ENCODE measurements at places on chromosomes 11 and 22.

DNA sequence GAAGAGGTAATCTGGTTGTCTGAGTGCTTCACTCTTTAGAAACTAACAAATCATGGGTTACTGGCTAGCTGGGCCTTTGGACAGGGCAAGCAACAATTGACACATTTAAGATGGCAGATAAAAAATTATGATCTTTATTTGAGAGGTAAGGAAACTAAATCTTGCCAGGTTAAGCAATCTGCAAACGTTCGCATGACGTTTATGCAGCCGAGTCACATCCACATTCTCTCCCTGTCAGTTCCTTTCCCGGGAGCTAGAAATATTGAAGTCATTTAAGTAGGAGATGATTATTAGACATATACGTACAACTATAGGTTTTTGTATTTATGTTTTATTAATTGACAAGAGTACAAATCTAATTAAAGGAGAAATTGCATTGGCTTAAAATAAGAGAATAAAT lies 57.4 kb upstream of the RCN1 start:
- DNase-seq: no peak

DNA sequence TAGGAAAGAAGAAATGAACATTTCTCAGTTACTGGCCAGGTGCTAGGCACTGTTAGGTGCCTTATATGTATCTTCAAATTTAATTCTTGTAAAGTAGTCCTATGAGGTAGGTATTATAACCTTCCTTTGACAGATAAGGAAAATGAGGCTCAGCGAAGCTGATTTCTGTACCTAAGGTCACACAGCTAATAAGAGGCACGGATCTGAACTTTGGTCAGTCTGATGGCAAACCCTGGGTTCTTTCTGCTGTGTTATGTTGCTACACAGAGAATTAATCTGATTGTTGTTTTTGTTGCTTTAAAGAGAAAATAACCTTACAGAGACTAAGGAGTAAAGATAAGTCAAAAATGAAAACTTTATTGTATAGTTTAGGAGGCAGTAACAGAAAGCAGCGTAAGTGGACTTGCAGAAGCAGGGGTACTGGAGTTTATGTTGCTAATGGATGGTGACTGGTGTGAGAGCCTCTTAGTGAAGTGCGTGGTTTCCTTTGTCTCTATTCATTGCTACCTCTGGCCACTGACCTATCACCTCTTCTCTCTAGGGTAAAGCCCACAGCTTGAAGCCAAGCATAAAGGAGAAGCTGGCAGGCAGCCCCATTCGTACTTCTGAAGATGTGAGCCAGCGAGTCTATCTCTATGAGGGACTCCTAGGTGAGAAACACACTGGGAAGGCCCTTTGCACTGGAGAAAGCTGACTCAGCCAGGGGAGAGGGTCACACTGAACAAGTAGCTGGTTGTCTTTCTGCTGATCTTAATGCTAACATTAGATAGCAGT lies 38.3 kb downstream of the MADD start:
- no peak for DNase-seq

- no peak for DNase-seq
Observed at GRCh38 chr22:30182815-30183214, 63.7 kb downstream of the LIF start.

DNA sequence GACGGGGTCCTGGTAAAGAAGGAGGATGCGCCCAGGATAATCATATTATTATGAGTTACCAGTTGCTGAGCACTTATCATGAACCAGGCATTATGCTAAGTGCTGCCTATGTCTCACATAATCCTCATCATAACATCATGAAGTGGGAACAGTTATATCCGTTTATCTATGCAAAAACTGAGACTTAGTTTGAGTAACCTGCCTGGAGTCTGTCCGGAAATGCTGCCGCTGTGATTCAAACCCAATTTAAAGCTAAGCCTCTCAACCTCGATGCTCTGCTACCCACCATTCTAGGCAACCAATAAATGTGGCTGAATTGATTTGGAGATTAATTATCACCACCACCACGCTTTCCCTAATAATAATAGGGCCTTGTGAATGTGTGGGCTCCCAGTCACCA lies 111.5 kb upstream of the CLMP start:
- DNase-seq: no peak

DNA sequence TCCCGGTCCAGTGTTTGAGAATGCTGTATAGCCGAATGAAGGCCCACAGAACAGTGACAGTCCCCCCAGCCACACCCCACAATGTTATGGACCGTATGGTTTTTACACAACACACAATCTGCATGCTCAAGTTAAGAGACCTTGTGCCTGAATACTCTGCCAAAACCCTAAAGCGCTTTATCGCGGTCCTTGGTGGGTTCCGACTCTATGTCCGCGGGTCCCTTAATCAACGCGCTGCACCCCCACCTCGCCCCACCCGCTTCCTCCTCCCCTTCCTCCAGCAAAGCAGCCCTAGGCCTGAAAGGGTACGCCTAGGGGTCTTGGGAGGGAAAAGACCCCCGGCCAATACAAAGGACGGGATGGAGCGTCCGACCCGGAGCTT lies 442 bp downstream of the COPB1 start:
- DNase-seq: peak; percentile 52

DNA sequence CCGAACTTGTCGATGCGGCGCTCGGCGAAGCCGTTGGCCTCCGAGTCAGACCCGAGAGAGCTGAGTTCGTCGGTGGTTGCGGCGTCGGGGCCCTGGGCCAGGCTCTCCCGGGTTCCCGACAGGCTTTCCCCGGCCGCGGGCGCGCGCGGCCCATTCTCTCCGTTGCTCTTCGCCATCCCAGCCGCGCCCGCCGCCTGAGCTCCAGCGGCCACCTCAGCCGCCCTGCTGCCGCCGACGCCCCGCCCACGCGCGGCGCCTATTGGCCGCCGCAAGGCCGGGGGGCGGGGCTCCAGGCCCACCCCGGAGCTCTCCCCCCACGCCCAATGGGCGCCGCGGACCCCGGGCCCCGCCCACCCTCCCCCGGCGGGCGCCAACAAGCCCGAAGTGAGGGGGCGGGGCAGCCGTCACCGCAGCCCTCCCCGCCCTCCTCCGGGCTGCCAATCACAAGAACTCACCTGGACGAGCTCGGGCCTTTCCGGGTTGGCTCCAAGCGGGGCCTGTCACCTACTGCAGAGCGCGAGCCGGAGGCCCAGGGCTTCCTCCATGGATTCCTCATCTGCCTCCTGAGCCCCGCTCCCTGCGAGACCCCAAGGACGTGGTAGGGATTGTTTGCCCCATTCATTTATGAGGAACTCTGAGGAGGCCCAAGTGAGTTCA lies at the start of gene TBC1D10A:
Gene TBC1D10A, minus strand, starts transcription at position 236 of the 657 bp plus-strand sequence. Its CDS starts 60 bp downstream, at position 176.
- DNase-seq: peak; percentile 65

- no peak for DNase-seq
Observed at GRCh38 chr11:75351791-75352587, 528 bp upstream of the ARRB1 start.

- no peak for DNase-seq
Observed at GRCh38 chr11:3920148-3920852, 64.8 kb downstream of the STIM1 start.

GRCh38 chr11:47628026-47628425 lies 14.3 kb downstream of the MTCH2 start:
- DNase-seq: no peak

DNA sequence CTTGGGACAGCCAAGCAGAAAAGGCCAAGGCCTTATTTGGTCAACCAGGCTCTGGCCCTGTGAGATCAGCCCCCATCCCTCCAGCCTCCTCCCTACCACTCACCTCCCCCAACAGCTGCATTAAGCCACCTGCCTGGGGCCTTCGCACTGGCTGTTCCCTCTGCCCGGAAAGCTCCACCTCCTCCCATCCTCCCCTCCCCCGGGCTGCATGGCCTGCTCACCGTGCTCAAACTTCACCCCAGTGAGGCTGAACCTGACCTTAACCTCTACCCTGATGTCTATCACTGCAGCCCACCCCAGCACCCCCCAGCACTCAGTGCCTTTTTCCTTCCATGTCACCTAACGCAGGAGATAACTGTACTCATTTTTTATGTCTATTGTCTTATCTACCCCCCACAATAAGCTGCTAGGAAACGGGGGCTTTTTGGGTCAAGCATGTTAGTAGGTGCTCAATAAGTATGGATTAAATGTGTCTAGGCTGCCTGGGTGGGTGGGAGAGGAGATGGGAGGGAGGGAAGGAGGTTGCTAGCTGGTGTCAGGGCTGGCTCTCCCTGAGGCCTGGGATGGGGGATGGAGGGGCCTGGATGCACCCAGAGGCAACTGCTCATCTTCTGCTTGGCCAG lies 912 bp downstream of the PTPRCAP start:
- no peak for DNase-seq

DNA sequence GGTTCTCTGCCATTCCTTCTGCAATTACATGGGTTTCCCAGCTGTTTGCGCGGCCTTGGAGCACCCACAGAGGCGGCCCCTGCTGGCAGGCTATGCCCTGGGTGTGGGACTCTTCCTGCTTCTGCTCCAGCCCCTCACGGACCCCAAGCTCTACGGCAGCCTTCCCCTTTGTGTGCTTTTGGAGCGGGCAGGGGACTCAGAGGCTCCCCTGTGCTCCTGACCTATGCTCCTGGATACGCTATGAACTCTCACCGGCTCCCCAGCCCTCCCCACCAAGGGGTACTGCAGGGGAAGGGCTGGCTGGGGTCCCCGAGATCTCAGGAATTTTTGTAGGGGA lies 2.6 kb downstream of the RCE1 start:
- DNase-seq: no peak

- DNase-seq: no peak
Observed at GRCh38 chr11:100870138-100870537, 183.1 kb downstream of the ARHGAP42 start.

- no peak for DNase-seq
Observed at GRCh38 chr11:44851496-44851895, 99.2 kb downstream of the TP53I11 start.

DNA sequence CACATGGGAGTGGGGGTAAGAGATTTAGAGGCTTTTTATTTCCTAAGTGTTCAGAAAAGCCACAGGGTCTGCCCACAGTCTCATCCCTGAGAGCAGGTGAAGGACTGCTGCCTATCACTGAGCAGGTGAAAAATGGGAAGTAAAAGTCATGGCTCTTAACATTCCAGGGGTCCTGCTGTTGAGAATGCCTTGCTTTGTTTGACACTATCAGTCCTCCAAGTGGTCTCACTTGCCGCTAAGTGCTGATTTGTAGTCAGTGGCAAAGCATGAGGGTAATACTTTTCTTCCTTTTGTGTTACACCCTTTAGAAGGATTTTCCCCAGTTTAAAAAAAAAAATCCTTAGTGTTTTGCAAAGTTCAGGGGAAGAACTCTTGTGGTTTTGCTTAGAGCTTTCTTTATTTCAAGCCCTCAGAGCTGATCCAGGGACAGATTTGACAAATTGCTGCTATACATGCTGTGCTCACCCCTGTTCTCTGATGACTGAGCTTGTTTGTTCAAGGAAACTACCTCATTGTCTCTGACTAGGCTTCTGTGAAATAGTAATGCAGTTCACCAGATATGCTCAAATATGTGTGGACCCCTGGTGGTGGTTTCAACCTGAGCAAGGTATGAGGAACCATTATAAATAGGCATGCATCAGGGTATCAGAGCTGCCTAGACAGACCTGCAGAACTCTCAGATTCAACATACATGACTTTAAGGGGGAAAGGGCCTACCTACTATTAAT lies 141.0 kb downstream of the ARHGAP42 start:
- no peak for DNase-seq

- no peak for DNase-seq
Observed at GRCh38 chr22:35418088-35418487, 18.1 kb downstream of the MCM5 start.

DNA sequence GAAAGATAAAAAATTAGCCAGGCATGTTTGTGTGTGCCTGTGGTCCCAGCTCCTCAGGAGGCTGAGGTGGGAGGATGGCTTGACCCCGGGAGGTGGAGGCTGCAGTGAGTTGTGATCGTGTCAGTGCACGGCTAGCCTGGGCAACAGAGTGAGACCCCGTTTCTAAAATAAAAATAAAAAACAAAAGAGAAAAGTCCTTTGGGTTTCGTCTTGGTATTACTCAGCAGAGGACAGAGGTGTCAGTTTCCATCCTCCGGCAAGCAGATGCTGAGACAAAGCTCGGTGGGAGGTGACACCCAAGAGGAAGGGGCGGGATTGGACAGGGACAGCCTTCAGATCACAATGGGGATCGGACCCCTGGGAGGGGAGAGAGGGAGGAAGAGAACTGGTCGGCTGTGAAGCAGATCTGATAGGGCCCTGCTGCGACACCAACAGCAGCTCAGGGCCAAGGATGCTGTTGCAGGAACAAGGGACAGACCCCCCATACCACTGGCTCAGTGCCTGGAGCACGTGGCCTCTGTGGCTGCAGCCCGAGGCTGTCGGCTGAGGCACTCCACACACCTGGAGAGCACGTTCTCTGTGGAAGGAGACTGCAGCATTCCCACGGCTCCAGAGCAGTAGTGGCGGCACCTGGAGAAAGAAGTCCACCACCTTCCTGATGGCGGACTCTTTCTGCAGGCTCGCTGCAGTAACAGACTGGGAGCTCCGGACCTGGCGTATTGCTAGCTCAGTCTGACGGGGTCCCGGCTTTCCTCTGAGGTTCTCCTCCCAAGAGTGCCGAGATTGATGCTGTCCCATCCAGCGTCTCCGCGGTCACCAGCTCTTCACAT lies 5.2 kb upstream of the BID start:
- no peak for DNase-seq

GRCh38 chr22:27474711-27475547 lies 326.6 kb downstream of the MN1 start:
- no peak for DNase-seq

DNA sequence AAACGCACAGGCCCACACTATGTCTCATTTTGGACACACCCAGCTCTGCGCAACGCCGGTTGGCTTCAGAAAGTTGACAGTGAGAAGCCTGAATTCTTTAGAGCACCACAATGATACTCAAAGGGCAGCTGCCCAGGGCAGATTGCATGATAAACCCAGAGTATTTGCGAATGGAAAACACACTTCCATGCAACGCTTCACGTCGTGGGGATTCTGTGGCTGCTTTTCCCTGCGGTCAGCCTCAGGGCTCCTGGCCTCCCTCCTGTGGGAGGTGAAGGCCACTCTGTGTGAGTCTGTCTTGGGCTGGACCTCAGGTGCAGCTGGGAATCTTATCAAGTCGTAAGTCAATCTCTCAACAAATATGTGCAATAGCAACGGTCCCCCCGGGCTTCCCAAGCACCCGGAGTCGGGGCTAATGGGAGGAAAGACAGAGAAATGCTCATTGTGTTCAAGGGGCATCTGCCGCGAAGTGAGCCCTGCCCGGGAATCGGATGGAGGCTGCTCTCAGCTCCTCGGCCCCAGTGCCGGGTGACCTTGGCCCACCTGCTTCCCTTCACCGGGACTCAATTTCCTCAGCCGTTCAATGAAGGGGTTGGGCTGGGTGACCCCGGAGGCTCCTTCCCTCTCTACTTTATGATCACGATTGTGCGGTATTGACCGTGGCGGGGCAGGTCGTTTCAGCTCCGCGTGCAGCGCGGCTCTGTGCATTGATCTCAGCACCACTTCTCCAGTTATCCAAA lies 623.6 kb downstream of the BRD1 start:
- no peak for DNase-seq

- no peak for DNase-seq
Observed at GRCh38 chr22:35555483-35555890, 14.9 kb downstream of the RASD2 start.

GRCh38 chr11:12140186-12140793 lies 29.9 kb downstream of the MICAL2 start:
- no peak for DNase-seq

DNA sequence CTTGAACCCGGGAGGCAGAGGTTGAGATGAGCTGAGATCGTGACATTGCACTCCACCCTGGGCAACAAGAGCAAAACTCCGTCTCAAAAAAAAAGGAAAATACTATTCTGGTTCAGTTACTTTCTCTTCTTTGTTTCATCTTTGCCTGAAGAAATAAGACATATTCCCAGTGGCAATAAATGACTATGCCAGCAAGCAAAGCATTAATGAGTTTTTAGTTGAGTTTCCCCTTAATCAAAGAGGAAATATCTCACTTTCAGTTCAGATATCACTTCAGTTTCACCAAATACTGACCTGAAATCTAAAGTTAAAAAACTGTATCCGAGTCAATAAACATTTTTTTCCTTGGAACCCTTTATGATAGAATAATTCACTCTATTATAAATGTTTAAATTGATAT lies 10.4 kb downstream of the PISD start:
- DNase-seq: no peak

All from substantia nigra (tissue), 51 donors.